Suppressor macrophage (primary cell): ENCODE measurements at places on chromosomes 16 and 17.

DNA sequence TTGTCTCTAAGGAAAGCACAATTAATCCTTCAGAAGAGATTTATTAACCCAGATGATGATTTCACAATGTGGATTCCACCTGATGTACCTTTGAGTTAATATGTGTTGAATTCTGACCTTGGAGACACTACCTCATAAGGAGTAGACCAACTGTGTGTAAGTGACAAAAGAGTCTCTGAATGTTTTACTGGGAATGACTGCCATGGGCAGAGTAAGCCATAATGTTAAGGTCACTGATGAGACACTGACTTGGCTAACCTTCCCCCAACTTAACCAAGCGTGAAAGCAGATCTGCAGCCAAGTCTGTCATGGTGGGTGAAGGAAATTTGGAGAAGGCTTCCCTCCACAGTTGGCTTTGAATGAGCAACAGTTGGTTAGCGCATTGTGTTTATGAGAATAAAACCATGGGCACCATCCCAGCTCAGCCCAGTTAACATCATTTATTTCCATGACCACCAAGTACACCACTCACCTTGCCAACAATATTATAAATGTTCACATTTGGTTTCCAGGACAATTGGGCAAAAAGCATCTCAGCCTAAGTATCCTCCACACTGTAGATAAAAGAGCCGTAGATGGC, 618.5 kb downstream of the KCNJ2 start:
- no peak for DNase-seq

DNA sequence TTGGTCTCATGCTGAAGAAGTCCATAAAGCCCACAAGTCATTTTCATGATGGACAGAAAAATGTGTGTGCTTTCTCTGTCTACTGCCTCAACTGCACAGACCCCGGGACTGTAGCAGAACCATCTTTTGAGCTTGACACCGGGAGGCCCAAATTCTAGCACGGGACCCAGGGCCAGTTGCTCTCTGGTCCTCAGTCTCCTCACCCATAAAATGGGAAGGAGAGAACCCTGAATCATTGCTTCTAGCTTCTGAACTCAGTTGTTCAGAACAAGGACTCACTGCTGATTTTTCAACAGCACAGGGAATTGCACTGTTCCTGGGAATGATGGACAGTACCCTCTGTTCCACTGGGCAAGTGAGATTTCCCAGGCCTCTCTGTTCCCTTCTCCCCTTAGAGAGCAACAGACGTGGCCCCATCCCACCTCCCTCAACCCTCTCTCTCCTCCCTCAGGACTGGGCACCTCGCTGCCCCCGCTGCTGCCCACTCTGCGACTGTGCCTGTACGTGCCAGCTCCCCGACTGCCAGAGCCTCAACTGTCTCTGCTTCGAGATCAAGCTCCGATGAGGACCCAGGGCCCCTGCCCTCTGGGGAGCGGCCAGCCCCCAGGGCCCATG, 2.2 kb upstream of the ALDOA start:
- DNase-seq = no peak

GRCh38 chr16:56281249-56281805, 90.0 kb downstream of the GNAO1 start:
- DNase-seq = no peak

GRCh38 chr17:48757524-48757961, 29.0 kb upstream of the HOXB13 start:
- DNase-seq = no peak
